ENCODE measurements at places on chromosomes 4 and X. TPM values are rescaled to one million over a fixed set of nuclear protein-coding genes. Genes with fewer than 3 reads are reported as not detected.

MAP3K15 gene
- not detected for total RNA-seq

FRAS1 gene
- total RNA-seq = 12.4 TPM

RHOXF2 gene
- not detected for total RNA-seq

HNRNPDL gene
- total RNA-seq = 310 TPM

ADGRL3 gene
- total RNA-seq = 17.9 TPM

- no peak for DNase-seq
These were observed 34.5 kb downstream of the LINC00632 start for GRCh38 chrX:140744085-140744484.

MCF2 gene
- 0.68 TPM for total RNA-seq

- DNase-seq = no peak
These were observed 75.7 kb downstream of the AGTR2 start for GRCh38 chrX:116246261-116246660.

DNA sequence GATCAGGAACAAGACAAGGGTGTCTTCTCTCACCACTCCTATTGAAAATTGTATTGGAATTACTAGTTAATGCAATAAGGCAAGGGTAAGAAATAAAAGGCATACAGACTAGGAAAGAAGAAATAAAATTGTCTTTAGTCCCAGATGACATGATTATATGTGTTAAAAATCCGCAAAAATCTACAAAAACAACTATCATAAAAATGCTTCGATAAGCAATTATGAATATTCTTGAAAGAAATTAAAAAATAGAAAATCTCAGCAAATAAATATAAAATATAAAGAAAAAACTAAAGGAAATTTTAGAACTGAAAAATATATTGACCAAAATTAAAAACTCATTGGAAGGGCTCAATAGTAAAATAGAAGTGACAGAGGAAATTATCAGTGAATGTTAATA is 243.3 kb downstream of the ZNF674 start:
- DNase-seq = no peak

S100P gene
- total RNA-seq = 2,292 TPM

DNA sequence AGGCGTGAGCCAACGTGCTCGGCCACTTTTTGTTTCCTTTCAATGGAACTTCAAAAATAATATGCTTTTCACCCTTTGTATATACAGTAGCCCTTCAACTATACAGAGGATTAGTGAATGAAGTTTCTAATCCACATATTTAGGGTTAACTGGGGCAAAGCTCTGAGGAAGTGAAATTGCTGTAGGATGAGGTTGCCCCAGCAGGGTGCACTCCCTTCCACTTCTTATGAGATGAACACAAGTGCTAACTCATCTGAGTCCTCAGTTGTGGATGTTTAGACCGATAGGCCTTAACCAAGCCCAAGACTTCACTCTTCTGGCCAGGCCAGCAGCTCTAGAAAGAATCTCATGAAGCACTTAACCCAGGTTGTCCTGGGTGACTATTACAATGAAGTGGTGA is 29.1 kb upstream of the CT55 start:
- DNase-seq = no peak

CXCL6 gene
- total RNA-seq = 0.73 TPM

MAGEA2 gene
- total RNA-seq = not detected

- no peak for DNase-seq
These were observed 141.4 kb downstream of the KLHL8 start for GRCh38 chr4:87078987-87079486.
